Hematopoietic multipotent progenitor cell treated with erythropoietin and hydrocortisone succinate and interleukin-3 and kit ligand, for 6 days (in vitro differentiated cells): ENCODE measurements at places on chromosomes 3 and 15.

- DNase-seq: no peak
Measured at GRCh38 chr3:143348486-143349327, 229.1 kb downstream of the CHST2 start.

DNA sequence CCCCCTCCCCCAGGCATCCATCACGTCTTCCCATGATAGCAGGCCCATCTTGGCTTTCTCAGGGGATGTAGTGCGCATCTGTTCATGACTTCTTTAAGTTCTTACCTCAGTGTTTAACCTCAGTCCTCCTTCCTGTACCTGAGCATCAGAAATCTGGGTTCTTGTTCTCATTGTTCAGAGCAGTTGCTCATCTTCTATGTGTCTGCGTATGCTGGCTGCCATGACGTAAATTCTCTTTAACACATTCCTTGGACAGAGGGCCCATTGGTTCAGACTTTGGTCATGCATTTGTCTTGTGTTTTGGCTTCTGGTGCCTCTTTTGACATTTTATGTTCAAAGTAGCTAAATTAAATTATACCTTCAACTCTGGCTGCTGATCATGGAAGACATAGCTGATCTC, 227.3 kb downstream of the CACNA2D3 start:
- no peak for DNase-seq

DNA sequence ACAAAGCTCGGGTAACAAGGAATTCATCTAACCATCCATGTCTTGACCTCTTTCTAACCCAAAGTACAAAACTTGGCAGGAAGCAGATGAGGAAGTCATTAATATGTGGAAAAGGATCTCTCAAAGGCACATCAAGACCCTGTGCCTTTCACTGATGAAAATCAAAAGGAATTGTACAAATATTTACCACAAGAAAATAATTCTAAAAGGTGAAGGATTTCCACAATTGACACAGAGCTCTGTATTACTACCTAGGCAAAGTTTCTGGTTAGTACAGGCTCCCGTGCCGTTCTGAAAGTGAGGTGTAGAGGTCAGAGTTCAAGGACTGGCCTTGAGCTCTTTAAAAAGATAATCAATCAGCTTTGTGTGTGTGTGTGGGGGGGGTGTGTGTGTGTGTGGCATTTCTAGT, 239.7 kb upstream of the ICE2 start:
- DNase-seq: no peak

- peak; percentile 82 for DNase-seq
Measured at GRCh38 chr15:81133782-81134461, at the start of gene CFAP161. Gene CFAP161, plus strand, starts transcription at chr15:81134270. Its CDS starts 60 bp downstream, at chr15:81134330.

DNA sequence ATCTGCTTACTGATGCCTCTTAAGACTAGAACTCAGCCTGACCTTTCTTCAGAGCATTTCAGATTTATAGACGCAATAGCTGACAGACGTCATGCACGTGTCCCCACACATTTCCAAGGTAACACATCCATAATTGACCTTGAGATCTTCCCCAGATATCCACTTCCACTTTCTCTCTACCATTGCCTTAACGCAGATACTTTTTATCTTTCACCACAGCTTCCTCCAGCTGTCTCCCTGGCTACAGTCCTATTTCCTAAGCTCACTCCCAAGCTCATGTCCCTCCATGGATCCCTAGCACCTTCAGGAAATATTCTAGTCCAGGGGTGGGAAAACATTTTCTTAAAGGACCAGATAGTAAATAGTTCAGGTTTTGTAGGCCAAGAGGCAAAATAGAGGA, 173.0 kb upstream of the MITF start:
- no peak for DNase-seq
